NCI-H526 treated with DMSO at 0.1 percent for 48 hours (cell line): ENCODE measurements at places on chromosomes 5 and 9.

- DNase-seq, result no peak
Measured at GRCh38 chr9:126695186-126695585, 81.5 kb downstream of the LMX1B start.

DNA sequence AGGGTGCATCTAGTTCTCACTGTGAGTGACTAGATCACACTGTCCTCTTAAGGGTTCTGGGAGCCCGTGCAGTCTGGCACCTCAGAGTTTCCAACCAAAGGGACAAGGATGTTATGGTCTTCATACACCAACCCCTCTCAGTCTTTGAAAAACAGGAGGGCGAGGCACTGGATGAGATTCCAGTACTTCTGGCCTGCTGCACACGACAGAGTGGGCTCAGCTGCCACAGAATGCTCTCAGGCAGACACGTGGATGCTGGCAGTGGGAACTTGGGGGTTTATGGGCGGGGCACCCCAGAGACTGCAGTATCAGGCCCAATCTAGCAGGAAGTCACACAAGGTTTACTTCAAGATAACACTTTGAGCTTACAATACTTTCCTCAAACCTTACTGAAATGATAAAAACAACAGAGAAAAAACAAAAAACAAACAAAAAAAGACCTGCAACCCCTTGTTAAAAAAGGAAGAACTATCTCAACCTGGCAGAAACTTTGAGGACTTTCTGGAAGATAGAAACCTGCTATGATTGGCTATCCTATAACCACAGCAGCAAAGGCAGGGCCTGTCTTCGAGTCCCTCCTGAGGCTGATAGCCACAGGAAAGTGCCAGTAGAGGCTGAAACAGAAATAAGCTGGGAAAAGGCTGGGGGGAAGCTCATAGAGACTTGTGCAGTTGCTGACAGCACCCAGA is 28.3 kb upstream of the TGFBR1 start:
- no peak for DNase-seq

- DNase-seq, result peak; percentile 1
Measured at GRCh38 chr9:78552802-78553201, 255.9 kb downstream of the PSAT1 start.

- DNase-seq, result no peak
Measured at GRCh38 chr9:113781896-113782295, 94.2 kb upstream of the ZNF618 start.

DNA sequence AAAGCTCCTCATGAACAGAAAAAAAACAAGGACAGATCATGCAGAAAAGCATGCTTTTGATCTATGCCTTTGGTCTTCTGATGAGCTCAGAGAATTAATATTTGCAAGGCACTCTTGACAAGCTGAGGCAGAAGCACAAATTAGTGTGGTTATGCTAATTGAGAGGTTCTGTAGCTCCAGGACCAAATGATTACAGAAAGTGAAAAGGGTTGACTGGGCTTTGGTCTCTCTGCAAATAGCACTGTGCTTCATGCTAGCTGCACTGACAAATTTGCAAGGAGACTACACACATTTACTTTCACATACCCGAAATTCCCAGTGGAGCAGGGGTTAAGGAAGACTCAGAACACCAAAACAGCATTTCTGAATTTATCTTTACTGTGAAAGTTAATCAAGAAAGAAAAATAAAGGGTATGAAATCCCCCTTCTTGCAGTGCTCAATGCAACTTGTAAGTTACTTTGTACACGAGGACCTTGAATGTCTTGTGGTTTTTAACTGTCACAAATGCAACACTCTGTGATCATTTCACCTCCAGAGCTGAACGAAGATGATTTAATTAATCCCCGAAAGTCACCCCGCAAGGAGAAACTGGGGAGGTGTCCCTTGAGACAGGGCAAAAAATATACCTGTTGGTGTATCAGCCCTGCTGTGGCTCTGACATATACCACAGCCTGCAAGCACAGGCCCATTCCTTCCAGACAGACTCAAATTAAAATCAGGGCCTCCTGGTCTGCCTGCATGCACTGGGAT is 11.9 kb downstream of the RAPGEF1 start:
- DNase-seq, result peak; percentile 62

GRCh38 chr5:158614951-158615350 is 484.8 kb downstream of the EBF1 start:
- no peak for DNase-seq

DNA sequence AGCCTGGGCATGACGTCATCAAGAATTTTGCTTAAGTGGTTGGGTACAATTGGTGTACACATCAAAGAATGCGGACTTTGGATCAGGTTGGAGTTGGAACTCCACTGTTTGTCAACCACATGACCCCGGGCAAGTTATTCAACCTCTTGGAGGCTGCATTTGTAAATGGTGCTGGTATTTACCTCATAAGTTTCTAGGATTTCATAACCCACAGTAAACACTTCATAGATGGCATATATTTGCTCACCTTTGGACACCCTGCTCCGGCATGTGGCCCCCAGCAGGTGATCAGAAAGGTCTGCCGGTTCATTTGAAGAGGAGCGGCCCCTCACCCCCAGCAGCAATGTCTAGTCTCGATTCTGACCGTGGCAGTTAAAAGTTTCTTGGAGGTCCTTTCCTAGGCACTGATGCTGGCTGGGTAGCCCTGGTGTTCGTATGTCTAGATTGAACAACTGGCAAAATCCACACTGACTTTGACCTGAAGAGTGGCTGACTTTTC is 60.6 kb downstream of the IL6ST start:
- DNase-seq, result no peak

GRCh38 chr9:129761901-129762369 is 9.1 kb upstream of the PTGES start:
- DNase-seq, result no peak

GRCh38 chr5:95725937-95726810 is 5.0 kb upstream of the RHOBTB3 start:
- DNase-seq, result no peak

- DNase-seq, result no peak
Measured at GRCh38 chr9:127873886-127874285, 3.6 kb downstream of the AK1 start.

GRCh38 chr9:37198039-37198729 is 77.8 kb downstream of the ZCCHC7 start:
- no peak for DNase-seq

DNA sequence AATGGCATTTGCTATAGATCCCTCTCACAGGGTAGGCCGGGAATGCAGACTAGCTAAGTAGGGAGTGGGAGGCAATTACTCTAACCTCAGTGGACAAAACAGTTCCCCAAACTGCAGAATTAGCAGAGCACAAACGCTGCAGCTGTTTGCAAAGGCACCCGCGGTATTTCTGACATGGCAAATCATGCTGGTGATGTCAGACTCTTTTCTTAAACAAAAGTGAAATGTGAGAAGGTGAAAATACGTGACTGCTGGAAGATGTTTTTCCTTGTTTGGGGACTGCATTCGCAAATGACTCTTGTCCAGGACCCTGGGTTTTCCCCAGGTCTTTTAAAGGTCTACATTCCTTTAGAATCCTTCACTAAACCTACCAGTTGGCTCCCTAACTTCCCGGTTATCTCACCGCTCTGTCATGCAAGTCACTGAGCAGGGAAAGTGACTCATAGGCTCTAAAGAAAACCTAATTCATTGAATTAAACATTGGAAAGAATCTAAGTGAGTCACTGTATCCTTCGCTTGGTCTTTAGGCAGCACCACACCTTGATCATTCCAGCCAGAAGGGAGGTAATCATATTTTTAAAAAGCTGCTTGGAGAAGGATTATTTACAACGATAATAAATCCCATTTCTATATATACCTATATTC is 91.5 kb upstream of the DNAH5 start:
- DNase-seq, result no peak

GRCh38 chr9:128162215-128163026 is 2.4 kb downstream of the BBLN start:
- DNase-seq, result no peak

DNA sequence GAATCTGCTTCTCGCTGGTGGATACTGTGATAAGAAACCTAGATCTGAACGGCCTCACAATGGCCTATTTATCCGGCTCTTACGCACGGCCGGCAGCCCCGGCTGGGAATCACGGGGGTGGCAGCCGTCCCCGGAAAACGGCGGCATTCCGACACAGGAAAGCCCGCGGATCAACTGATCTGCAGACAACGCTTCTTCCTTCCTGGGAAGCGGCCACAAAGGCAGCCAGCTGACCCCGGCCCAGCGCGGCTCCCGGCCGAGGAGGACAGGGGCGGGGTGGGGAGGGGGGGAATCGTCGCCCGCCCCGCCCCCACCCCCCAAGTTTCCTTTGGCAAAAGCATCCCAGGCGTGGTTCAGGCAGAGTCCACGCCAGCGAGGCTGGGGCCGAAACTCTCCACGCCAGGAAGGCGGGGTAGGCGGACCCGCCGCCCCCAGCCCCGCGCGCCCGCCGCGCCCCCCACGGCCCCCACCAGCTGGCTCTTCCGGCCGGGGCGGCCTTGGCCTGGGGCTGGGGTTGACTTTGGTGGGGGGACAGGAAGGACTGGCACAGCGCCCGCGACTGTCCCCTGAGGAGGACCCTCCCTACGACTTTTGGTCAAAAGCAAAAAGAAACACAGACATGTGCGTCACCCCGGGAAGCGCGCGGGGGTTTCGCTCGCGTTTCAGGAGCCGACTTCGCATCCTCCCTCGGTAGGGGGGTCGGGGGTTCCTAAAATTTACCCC is 247.7 kb upstream of the ANKRD55 start:
- DNase-seq, result no peak

GRCh38 chr5:137264041-137264440 is 235.1 kb downstream of the SPOCK1 start:
- no peak for DNase-seq

DNA sequence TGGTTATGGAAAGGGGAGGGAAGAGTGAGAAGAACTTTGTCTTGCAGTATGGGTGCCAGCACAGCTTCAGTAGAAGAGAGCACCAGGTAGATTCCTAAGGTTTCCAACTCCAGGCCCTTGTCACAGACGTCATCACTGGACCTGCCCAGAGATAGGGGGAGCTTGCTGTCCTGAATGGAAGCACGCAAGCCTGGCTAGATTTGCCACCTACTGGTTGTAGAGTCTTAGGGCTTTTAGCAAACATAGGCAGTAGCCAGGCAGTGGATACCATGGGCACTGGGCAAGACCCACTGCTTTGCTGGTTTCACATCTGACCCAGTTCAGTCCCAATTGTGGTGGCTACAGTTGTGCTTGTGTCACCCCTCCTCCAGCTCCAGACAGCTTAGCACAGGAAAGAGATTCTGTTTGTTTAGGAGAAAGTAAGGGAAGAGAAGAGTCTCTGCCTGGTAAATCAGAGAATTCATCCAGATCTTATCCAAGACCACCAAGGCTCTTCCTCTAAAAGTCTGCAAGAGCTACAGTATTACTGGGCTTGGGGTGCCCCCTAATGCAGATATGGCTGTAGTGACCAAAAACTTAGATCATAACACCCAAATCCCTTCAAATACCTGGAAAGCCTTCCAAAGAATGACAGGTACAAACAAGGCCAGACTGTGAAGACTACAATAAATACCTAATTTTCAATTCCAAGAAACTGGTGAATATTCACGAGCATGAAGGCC is 158.9 kb downstream of the HINT1 start:
- no peak for DNase-seq

DNA sequence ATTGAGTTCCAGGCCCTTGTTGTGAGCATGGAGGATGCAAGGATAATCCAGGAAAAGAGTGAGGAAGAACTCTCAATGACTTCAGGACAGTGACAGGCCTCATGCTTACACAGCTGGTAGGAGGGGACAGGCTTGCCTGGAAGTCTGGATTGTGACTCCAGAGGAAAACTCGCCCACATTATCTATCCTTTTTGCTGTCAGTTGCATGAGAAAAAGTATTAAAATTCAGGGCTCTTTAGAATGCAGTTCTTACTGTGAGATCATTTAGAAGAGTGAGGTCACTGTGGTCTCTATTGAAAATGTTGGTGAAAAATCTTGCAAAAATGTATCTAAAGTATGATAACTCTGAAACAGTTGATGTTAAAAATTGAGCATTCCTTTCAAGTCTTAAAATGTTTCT is 30.5 kb downstream of the NTRK2 start:
- no peak for DNase-seq

DNA sequence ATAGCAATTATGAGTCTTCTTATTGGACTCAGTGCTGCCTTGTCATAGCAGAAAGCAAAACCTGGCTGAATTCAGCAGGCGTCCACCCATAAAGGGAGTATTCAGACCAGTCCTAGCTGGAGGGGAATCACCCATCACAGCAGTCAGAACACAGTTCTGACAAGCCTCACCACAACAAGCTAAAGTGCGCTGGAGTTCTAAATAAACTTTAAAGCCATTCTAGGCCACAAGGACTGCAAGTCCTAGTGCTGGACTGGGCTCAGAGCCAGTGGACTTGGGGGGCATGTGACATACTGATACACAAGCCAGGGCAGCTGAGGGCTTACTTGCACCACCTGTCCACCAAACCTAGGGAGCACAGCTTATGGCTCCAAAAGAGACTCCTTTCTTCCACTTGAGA is 115.3 kb upstream of the PCSK5 start:
- DNase-seq, result no peak

GRCh38 chr5:94674490-94675382 is 56.3 kb downstream of the SLF1 start:
- no peak for DNase-seq

GRCh38 chr9:129052592-129052991 is 16.2 kb downstream of the MIGA2 start:
- no peak for DNase-seq

GRCh38 chr5:67027171-67027570 is 169.4 kb downstream of the CD180 start:
- DNase-seq, result no peak

- no peak for DNase-seq
Measured at GRCh38 chr5:89435347-89435746, 552.4 kb upstream of the MEF2C start.

- DNase-seq, result no peak
Measured at GRCh38 chr5:80963966-80964481, 3.9 kb downstream of the RASGRF2 start.

- DNase-seq, result no peak
Measured at GRCh38 chr9:3961409-3961808, 338.5 kb downstream of the GLIS3 start.

DNA sequence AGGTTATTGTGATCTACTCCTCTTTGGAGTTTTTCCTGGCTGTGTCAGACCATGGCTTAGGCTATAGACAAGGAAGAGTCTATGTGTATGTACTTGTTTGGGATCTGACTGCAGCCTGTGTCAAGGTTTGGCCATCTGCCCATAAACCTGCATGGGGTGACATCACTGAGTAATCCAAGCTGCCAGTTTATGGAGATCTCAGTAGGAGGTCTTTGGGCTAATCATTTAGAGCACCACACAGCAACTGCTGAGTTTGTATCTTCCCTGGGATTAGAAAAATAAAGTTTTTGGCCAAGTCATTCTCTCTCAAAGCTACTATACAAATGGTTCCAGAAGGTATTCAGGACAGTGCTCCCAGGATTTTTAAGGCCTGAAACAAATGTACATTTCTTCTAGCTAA is 65.5 kb upstream of the HSPB3 start:
- DNase-seq, result no peak

GRCh38 chr5:116025866-116026265 is 6.4 kb upstream of the ARL14EPL start:
- no peak for DNase-seq

- DNase-seq, result no peak
Measured at GRCh38 chr5:67290655-67291054, 94.1 kb upstream of the CD180 start.
